ENCODE measurements at places on chromosomes 4 and X. TPM values are rescaled to one million over a fixed set of nuclear protein-coding genes. Genes with fewer than 3 reads are reported as not detected.
A peak's percentile ranks its signal among the peaks of the same experiment; 100 is the strongest.

DNA sequence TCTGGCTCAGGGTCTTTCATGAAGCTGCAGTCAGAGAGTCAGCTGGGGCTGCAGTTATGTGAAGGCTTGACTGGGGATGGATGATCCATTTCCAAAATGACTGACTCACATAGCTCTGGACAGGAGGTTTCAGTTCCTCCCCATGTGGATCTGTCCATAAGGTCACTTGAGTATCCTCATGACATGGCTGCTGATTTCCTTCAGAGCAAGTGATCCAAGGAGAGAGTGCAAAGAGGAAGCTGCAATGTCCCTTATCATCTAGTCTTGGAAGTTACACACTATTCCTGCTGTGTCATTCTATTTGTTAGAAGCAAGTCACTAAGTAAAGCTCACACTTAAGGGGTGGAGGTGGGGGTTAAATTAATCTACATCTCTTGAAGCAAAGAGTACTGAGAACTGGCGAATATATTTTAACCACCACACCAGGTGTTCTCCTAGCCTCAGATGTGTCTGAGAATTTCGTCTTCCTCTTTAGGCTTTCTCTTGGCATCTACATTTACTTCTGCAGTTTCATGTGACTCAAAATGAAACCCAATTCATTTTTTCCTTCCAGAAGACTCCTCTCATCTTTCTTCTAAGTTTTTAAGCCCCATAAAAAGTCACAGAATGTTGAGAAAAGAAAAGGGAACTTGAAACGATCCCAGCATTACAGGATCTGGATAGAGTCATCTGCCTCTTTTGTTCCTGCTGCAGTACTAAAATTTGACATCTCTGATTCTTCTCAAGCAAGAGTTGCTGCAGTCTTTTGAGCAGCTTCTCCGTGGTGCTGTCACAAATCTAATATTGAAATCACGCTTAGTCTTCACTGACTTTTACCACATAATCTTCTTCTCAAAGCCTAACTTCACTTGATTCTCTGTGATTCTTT is 3.8 kb upstream of the GRPR start:
- DNase-seq = no peak

DNA sequence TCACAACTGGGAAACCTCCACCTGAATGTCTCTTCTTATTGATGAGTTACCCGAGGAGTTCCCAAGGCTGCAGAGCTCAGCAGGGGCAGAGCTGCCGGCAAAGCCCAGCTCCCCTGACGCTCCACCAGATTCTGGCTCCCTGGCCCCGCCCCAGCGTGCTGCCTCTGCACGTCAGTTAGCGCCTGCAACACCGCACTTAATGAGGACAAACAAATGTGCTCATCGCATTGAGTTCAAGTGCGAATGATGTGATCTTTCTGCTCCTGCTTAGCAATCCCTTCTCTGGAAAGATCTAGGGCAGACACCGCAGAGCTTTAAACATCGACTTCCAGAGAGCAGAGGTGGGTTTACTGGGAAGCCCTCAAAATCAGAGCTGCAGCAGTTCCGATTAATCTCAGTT is 55.5 kb upstream of the FBXW7 start:
- DNase-seq = peak; percentile 62

The F9 gene
- polyA plus RNA-seq = not detected

The IL2RG gene
- 1.7 TPM for polyA plus RNA-seq

DNA sequence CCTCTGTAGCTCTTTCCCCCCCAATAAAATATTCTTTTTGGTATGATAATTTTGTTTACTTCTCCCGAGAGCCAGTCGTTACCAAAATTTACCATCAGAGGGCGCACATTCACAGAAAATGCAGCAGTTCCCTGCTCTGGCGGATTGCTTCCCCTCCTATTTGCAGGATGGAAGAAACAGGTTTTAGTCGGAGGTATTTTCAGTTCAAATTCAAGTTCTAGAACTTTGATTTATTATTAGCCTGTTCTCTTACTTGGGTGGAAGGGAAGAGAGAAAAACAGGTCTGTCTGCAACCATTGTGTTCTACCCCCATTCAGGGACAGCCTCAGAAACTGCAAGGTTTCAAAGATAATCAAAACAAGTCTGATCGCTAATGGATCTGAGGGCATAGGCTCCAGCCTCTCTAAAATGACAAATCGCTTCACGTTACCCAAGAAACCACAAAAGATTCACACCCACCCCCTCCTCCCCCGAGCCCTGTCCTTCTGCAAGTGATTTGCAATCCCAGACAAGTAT is 263.8 kb upstream of the RPS6KA3 start:
- no peak for DNase-seq

DNA sequence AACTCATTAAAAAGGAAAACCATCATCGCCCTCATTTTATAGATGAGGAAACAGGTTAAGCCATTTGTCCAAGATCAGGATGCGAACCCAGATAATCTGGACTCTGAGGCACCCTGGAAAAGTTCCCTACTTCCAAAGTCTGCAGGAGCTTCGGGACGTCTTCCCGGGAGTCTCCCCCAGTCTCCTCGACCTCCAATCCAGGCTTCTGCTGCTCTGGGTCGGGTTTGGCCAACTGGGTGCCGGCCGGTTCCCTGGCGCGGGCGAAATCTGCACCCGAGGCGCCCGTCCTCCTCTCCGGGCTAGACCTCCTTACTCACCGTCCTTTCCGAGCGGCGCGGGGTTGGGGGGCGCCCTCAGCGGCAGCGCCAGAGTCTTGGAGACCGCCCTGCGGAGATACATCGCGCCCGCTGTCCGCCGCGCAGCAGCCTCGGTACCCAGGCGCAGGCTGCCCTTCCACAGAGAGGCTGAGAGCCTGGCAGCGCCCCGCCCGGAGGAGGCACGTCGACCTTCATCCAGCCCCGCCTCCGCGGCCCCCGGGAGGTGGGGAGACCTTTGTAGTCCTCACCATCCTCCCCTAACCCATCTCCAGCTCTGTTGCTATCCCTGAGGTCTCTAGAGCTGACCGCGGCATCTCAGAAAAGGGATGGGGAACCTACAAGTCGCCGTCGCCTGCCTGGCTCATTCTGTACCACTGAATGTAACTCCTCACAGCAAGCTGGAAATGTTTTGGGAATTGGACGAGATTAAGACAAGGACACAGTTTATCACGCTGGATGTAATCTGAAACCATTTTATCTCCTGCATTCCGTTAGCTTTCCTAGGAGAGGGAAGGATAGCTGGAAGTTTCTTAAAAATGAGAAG is at the start of gene MGARP:
Gene MGARP (minus strand): TSS at position 466 of the 861 bp plus-strand sequence. CDS start 67 bp downstream, at position 399.
- peak; percentile 29 for DNase-seq

Measured in heart right ventricle (tissue), 16 donors.